ENCODE measurements at places on chromosomes 3 and 15. TPM values are rescaled to one million over a fixed set of nuclear protein-coding genes. Genes with fewer than 3 reads are reported as not detected.

DAPK2 gene
- 2.3 TPM for total RNA-seq

GRCh38 chr3:127678315-127678599 lies 5.5 kb downstream of the ABTB1 start:
- no peak for DNase-seq
- no peak overlapping the region for H3K4me3 ChIP-seq
- no peak overlapping the region for H3K27ac ChIP-seq
- H3K4me1 ChIP-seq, result peaks cover 23% of the 10 kb centered on the region
- H3K36me3 ChIP-seq, result peaks cover 10% of the 10 kb centered on the region

- H3K27ac ChIP-seq, result no peak overlapping the region
- no peaks in the 10 kb centered on the region for H3K4me1 ChIP-seq
- H3K36me3 ChIP-seq, result no peaks in the 10 kb centered on the region
Measured at GRCh38 chr15:87219650-87220615, 1036.6 kb downstream of the NTRK3 start.

DNA sequence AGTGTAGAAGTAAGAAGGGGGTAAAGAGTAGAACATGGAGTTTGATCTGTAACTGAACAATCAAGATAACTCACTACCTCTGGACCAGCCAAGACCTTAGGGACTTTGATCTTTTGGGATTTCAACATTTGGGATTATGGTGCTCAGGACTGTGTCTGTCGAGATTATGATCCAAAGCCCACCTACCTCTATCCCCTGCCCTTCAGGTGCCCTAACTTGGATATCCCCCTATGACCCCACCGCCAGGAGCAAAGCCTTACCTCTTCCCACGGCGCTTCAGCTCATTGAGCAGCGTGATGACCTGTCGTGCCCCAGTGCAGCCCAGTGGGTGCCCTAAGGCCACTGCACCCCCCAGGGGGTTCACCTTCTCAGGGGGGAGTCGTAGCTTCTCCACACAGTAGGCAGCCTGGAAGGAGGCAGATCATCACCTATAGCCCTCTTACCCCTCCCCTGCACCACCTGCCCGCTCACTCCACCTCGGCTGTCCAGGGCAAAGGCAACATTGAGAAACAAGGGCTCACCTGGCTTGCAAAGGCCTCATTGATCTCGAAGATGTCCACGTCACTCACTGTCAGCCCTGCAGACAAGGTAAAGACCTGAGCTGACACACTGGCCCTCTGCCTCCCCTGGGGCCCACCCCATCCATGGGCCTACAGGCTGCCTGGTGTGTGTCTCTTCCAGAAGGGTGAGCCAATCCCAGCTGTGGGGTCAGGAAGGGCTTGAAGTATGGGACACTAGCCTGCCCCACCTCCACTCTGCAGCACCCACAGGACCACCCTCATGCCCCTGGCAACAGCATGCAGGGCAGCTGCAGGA lies 11.4 kb downstream of the ACAA1 start:
- no peaks in the 10 kb centered on the region for H3K4me1 ChIP-seq
- no peaks in the 10 kb centered on the region for H3K27me3 ChIP-seq
- DNase-seq, result no peak
- H3K27ac ChIP-seq, result no peak overlapping the region
- peaks cover 85% of the 10 kb centered on the region for H3K36me3 ChIP-seq

- no peaks in the 10 kb centered on the region for H3K4me1 ChIP-seq
- no peaks in the 10 kb centered on the region for H3K36me3 ChIP-seq
Measured at GRCh38 chr3:25125201-25125600, 302.9 kb upstream of the RARB start.

- H3K27ac ChIP-seq, result no peak overlapping the region
- H3K4me3 ChIP-seq, result no peak overlapping the region
- H3K36me3 ChIP-seq, result no peaks in the 10 kb centered on the region
- no peak for DNase-seq
- no peaks in the 10 kb centered on the region for H3K4me1 ChIP-seq
Measured at GRCh38 chr3:43515970-43516635, 105.7 kb downstream of the ANO10 start.

GRCh38 chr15:96578393-96578792 lies 247.9 kb downstream of the NR2F2 start:
- H3K4me3 ChIP-seq, result no peak overlapping the region
- no peaks in the 10 kb centered on the region for H3K27me3 ChIP-seq
- DNase-seq, result no peak
- H3K36me3 ChIP-seq, result no peaks in the 10 kb centered on the region
- H3K27ac ChIP-seq, result no peak overlapping the region

DNA sequence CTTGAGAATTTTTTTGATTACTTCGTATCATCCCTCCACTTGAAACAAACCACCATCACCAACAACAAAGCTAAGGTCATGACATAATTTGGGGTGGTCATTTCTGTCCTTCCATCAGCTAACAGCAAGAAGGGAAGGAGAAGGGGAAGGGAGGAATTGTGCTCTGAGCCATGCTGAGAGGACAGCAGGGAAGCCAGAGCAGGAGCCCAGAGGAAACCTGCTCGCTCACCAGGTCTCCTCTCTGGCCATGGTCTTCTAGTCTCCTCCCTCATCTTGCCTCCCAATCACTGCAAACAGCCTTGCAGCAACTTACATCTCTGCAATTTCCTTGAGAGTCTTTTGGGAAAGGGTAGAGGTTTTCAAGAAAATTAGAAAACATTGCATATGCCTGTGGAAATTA lies 196.7 kb downstream of the SSR3 start:
- DNase-seq, result no peak
- no peaks in the 10 kb centered on the region for H3K4me1 ChIP-seq
- no peak overlapping the region for H3K27ac ChIP-seq
- H3K36me3 ChIP-seq, result no peaks in the 10 kb centered on the region

DNA sequence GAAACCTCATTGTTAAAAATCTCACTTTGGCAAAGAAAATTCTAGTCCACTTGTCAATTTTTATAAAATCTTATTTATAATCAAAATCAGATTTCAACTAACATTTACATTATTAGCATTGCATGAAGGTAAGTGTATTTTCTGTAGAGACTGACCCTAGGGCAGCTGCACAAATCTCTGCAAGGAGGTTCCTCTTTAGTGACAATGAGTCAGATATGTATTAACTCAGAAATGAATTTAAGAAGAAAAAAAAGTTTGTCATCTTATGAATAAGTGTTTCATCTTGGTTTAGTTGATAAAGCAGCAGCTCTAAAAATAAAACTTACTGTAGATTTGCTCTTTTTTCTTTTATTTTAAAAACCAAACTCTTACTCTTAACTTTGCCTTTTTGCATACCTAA lies 9.0 kb upstream of the GNB4 start:
- no peak overlapping the region for H3K4me3 ChIP-seq
- no peaks in the 10 kb centered on the region for H3K27me3 ChIP-seq

All from CD4-positive, alpha-beta memory T cell (primary cell).